ENCODE measurements at places on chromosomes 16 and 17.
A peak's percentile ranks its signal among the peaks of the same experiment; 100 is the strongest.

DNA sequence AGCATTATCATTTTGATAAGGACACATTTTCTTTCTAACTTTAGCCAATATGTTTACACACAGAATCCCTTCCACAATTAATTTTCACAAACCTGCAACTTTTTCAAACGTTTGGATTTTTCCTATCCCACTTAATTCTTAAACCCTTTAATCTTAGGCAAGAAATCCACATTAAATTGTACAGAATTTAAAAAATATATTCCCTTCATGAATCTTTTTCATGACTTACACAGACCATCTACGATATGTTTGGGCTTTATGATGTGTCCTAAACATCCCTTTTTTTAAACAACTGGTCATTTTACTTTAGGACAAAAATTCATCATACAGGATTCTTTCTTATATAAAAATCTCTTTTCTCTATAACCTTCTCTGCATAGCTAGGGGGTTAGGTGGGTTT, 241.5 kb upstream of the CNTNAP4 start:
- peak; percentile 32 for DNase-seq

- no peak for DNase-seq
Measured at GRCh38 chr17:64231567-64232141, 31.4 kb downstream of the TEX2 start.

DNA sequence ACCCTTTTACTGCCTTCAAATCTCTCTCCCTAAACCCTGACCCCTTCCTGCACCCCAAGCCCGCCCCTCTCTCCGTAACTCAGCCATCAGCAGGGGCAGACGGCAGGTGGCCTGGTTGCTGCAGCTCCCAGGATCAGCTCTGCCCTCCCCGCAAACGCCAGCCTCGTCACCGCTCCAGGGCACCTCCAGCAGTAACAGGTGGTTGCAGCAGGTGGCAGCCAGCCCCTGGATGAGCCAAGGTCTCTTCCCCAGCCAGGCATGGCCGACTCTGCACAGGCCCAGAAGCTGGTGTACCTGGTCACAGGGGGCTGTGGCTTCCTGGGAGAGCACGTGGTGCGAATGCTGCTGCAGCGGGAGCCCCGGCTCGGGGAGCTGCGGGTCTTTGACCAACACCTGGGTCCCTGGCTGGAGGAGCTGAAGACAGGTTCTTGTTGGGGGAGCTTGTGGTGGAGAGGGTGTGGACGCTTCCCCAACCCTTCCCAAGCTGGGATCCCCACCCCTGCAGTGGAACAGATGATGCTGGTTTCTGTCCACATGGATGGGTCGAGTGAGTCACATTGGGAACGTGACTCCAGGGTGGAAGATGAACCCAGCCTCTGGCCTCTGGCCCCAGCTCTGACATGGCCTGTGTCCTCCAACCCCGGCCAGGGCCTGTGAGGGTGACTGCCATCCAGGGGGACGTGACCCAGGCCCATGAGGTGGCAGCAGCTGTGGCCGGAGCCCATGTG, 558 bp downstream of the HSD3B7 start:
- no peak for DNase-seq

GRCh38 chr17:31623990-31624389, 232.5 kb downstream of the RAB11FIP4 start:
- DNase-seq: no peak

GRCh38 chr17:42182927-42183734, 2.1 kb downstream of the HCRT start:
- no peak for DNase-seq

GRCh38 chr17:81891303-81891552, 158 bp downstream of the ALYREF start:
- no peak for DNase-seq

DNA sequence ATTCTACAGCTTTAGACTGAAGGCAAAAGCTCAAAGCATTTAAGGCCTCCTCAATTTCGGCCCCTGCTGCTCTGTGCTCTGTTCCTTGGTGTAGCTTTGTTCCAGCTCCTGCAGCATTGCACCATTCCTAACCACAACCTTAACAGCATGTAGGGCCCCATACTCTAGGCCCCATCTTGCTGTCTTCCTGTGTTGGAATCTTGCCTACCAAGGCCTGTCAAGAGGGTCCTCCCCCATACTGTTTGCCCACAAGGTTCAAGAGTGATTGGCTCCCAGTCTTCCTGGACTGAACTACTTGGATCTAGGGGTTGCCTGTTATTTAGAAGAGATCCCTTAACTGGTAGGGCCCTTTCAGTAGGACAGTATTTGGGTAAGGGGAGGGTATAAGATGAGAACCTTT, 26.8 kb downstream of the TRPV2 start:
- DNase-seq: no peak

DNA sequence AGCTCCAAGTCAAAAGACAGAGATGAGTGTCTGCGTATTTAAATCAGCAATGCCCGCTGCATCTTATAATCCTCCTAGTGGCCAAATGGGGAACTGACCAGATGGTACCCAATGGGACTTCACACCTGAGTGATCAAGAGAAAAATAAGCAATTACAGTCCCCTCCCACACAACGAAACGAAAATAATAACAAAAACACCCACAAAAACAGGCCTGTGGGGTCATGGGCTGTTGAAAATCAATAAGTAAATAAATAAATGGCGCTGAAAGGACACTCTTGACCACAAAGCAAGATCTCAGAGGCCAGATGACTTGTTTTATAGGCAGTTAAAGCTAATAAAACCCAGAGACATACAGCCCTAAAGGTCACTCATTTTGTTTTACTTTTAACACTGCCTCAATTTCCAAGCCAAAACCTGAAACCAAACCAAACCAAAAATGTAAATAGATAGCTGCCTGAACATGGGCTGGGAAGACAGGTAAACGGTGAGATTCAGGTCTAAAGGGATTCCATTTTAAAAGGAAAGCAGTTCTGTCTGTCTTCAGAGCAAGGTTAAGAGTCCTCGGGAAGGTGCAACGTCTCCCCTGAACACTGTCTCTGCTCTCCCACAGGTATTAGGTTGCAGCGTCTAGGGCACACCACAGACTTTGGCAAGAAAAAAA, 1.3 kb downstream of the ZNF821 start:
- peak; percentile 90 for DNase-seq

DNA sequence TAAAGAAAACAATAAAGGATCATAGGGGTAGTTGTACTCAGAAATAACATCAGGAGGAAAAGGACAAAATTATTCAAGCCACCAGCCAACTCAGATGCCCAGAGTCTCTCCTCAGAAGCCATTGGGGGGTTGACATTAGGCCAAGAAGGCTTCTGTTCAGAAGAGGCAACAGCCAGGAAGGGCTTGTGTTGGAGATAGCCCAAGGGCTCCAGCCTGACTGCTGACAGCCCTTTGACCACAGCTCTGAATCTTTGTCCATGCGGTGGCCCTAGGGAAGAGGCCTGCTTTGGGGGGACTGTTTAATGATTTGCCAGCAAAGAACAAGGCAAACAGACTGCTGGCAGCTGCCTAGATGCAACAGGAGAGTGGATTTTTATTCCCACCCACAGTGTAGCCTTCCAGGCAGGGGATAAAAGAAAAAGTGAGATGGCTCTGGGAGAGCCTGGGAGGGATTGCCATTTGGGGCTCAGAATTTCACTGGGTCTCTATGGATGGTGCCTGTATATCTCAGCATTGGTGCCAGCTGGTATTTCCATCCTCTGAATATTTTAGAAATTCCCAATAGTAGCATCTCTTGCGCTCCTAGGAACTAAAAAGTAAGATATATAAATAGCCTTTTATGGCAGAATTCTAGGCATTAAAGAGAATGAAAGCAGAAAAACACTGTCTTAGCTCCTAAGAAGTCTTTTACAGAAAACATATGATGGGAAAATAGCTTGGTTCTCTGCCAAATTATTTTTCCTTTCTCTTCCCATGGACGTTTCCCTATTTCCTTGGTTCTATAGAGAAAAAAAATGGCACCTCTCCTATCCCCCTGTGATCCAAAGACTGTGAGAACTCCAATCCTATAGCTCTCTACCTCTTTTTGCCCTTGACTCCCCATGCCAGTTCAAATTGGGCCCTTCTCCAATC, 29.4 kb upstream of the SUPT4H1 start:
- no peak for DNase-seq

All from OCI-LY7 (cell line).